ENCODE measurements at places on chromosomes 12 and 14.

- DNase-seq = no peak
These were observed 6.5 kb upstream of the GLT8D2 start for GRCh38 chr12:104056419-104056972.

DNA sequence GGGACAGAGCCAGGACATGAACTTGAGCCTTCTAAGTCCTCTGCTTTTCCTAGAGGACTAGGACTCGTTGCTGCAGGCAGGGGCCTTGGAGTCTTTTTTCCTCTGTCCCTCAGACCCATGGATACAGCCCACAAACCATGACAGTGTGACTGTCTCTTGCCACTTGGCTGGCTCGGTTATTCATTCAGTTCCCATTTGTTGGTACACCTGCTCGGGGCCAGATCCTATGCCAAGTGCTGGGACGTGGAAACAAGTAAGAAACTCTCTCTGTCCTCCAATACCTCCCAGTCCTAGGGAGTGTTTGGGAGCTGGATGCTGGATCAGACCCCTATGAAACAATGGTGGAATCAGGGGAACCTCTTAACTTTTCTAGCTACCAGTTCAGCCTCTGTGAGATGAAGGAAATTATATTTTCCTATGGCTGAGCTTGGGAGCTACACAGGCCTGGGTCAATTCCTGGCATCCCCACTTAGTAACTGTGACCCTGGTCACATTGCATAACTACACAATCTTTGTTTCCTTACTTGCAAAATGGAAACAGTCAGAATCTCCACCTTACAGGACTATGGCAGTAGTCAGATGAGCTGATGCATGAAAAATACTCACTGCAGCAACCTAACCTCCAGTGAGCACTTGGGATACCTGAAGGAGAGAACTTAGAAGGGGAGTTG, 106.3 kb upstream of the VRK1 start:
- DNase-seq = no peak

DNA sequence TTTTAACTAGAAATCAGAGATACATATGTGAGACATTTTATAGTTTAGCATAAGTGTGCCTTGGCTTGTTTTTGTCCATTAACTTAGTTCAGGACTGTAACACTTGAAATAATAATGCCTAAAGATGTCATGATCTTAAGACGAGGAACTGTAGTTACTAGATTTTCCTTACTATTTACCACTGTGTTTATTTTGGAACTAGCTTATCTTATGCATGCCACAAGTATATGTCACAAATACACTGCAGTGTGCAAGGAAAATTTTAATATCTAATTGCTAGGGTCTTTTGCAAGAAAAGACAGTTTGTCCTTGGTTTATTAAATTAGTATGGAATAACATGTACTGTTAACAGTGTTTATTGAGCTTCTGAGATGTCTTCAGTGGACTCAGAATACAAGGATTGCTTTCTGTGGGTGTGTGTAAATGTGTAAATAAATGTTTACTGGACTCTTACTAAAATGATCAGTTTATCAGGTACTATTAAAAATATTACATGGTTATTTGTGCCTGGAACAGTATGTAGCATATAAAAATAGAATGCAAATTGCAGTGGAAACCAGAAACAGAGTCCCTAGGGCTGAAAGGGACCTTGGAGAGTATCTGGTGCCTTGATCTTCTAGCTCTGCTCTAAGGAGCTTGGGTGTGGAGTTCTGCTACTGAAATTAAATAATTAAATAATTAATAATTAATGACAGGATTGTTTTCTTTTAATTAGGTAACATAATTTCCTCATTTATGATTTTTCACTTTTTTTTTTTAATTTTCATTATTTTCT, 58.1 kb downstream of the FGD4 start:
- no peak for DNase-seq

- DNase-seq = no peak
These were observed 87.2 kb downstream of the SPRING1 start for GRCh38 chr12:116650585-116651087.

DNA sequence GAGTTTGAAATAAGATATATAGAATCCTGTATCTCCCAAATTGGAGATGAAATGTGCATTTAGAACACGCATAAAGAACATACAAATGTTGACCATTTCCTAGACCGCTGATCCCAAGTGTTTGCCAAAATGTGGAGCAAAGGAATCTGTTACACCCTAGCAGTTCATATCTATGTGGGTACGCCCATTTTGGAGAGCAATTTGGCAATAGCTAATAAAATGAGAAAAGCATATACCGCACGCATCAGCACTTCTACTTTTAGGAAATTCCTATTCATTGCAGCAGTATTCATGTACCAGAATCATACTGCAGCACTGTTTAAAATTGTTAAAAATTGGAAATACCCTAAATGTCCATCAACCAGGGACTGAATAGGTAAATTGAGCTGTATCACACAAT, 937.8 kb downstream of the BCL11B start:
- DNase-seq = no peak

DNA sequence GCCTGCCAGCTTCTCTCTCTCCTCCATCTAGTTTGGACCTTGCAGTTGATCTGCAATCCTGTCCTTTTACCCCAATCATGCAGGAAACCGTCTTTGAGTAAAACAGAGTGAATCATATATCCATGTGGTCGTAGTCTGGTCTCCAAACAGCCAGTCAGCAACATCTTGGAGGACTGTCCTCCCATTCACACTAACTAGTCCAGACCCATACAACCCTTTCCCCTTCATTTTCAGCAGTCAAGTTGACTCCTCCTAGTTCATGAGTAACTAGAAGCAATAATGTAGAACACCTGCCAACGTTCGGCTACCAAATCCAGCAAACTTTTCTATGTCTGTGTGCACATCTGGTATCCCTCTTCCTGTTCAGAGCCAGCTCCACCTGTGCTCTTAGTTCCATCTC, 10.8 kb upstream of the BIN2 start:
- no peak for DNase-seq

- no peak for DNase-seq
These were observed 115.0 kb upstream of the MDM1 start for GRCh38 chr12:68446901-68447796.

- DNase-seq = peak; percentile 90
These were observed 192.6 kb upstream of the BCL2L14 start for GRCh38 chr12:11877869-11878780.

DNA sequence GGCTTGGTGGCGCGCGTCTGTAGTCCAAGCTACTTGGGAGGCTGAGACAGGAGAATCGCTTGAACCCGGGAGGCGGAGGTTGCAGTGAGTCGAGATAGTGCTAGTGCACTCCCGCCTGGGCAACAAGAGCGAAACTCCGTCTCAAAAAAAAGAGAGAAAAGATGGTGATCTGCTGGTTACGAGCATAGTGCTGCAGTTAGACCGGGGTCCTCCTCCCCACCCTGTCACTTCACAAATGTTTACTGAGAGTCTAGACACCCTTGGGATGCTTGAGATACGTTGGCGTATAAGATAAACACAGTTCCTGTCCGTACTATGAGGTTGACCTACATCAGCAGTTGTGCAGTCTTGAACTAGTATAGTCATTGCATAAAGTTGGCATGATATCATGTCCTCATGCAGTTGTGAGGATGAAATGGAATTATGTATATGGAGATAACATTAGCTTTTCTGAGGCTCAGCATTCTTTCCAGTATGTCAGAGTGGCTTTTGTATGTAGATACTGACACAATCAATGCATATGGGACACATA, 787 bp downstream of the ACAD10 start:
- no peak for DNase-seq

GRCh38 chr12:111557271-111558106, 41.6 kb downstream of the ATXN2 start:
- DNase-seq = no peak

DNA sequence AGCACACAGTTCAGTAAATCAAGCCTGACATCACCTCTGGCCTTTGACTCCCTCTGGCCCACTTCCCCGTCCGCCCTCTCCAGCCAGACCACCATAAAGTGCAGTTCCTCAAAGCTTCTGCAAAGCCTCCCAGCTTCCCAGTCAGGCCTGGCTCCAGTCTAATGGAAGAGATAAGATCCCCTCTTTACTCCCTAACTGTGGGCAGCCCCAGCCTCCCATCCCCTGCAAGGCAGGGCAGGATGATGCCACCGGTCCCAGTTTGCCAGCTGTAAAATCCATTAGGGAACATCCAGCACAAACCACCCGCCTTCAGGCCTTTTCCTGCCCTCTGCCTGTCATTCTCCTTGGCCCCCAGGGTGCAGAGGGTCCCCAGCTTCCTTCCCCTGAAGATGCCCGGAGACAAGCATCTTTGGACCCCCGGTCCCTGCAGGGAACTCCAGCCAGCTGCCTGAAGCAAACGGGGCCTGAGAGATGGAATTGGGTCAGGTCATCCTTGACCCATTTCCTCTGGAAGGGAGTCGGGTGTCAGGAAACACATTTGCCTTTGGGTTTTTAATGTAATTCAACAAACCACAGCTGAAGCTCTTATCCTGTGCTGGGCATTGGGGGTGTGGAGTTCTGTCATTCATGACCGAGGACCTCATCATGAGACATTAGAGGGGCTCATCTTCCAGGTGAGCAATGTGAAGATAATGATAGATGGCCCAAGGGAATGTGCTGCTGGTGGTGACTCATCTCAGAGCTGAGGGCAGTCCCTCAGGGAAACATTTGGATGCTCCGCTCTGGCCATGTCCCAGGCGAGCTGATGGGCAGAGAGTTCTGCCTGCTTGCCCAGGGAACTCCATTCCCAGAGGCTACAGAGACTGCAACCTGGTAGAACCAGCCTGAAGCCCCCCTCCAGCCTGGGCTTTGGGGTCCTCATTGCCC, 93.8 kb upstream of the CLMN start:
- DNase-seq = no peak

- peak; percentile 48 for DNase-seq
These were observed 31.6 kb upstream of the PTPRQ start for GRCh38 chr12:80412343-80412953.

DNA sequence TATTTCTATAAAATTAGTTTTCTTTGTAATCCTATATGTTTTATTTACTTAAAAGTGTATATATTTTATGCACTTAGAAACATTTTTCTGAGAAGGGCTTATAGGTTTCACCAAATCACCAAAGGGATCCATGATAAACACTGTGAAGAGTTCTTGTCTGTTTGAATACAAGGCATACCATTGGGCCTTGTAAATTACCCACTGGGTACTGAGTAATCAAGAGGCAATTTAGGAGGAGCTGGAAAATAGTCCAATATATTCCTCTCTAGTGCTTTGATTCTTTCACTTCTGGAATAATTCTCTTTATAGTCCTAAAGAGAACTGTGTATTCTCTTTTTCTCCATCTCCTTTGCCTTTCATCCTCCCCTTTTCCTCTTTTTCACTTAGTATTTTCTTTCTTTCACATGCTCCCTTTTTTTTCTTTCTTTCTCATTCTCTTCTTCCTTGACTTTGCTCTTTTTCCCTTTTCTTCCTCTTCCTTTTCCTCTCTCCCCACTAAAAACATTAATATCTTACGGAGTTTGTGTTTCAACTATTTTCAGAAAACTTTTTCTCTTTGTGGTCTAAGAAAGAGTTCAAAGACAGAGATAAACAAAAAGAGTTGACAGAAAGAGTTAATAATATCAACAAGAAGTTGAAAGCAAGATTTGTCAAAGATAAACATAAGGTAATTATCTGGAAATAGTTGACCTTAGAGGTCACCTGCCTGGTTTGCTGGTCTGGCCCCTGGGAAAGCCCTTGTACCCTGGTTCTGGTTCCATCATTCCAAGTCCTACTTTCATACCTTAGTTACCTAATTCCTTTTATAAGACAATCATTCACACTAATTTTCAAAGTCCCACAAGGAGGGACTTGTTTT, 435.3 kb downstream of the RAD51B start:
- DNase-seq = no peak

GRCh38 chr12:119486599-119487154, 106.9 kb upstream of the TMEM233 start:
- DNase-seq = no peak

Measured in NCI-H2029 treated with DMSO at 0.1 percent for 48 hours (cell line).